Activated CD8-positive, alpha-beta memory T cell treated with anti-CD3 and anti-CD28 coated beads, Interleukin-2, amount 10 ng/mL, durations not matched to agents 7 days and 5 days (primary cell): ENCODE measurements at places on chromosomes 12 and 14. TPM values are rescaled to one million over a fixed set of nuclear protein-coding genes. Genes with fewer than 3 reads are reported as not detected.

DNA sequence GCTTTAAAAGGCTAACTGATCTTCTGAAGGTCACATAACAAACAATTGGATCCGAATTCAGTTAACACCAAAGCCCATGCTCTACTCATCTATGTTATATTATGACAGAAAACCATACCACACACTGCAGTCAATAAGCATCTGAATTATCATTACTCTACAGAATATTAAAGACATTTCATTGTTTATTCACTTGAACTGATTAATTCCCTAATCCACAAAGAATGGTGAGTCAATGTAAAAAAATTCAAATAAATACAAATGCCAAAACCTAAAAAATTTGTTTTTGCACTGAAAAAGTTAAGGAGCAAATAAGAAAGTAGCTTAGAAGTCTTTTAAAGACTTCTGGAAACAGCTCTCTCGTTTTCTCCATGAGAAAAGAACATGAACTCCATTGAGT lies 13.7 kb downstream of the NID2 start:
- no peak for DNase-seq
- H3K27me3 ChIP-seq: peaks cover 16% of the 10 kb centered on the region
- no peak overlapping the region for H3K27ac ChIP-seq
- H3K4me3 ChIP-seq: no peak overlapping the region
- H3K4me1 ChIP-seq: no peaks in the 10 kb centered on the region

GRCh38 chr12:120775862-120776552 lies 50.4 kb downstream of the ACADS start:
- no peak overlapping the region for H3K27ac ChIP-seq
- H3K36me3 ChIP-seq: peaks cover 6% of the 10 kb centered on the region
- peaks cover 16% of the 10 kb centered on the region for H3K4me1 ChIP-seq
- no peaks in the 10 kb centered on the region for H3K27me3 ChIP-seq
- no peak overlapping the region for H3K4me3 ChIP-seq

DNA sequence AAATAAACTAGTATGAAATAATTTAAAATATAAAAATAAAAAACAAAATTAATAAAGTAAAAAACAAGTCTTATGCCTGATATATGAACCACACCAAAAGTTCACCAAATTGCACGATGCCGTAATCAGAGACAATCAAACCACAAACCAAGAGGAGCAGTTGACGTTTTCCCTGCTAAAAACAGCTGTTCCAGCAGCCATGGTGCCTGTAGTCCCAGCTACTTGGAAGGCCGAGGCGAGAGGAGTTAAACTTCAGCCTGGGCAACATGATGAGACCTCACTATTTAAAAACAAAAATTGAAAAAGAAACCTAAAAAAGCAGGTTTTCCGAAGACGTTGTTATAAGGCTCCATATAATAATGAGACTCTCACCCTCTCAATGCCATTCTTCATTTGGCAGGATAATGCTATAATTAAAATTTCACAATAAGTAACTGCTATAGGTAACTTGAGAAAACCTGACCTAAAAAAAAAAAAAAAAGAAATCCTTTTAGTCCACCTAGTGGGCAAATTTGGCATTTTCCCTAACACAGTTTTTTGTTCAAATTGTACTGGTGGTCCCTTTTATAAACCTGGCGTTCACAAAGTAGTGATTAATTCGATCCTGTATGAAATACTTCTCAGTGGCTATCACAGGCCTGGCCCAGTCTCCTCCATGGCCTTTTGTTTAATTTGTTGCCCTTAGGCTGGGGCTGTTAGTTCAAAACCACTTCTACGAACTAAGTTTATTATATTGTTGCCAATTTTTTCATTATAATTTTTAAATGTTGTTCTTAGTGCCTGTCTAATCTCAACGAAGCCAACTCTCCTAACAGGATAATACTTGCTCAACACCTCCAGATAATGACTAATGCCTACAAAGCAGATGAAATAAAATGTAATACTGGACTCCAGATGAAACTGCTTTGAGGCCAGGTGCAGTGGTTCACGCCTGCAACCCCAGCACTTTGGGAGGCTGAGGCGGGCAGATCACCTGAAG lies 62.1 kb downstream of the TNFAIP2 start:
- H3K27me3 ChIP-seq: peaks cover 59% of the 10 kb centered on the region
- no peaks in the 10 kb centered on the region for H3K36me3 ChIP-seq
- H3K27ac ChIP-seq: no peak overlapping the region
- DNase-seq: no peak
- no peak overlapping the region for H3K4me3 ChIP-seq

- H3K36me3 ChIP-seq: no peaks in the 10 kb centered on the region
- no peaks in the 10 kb centered on the region for H3K27me3 ChIP-seq
- H3K27ac ChIP-seq: no peak overlapping the region
These were observed 119.7 kb upstream of the PDE3A start for GRCh38 chr12:20248646-20249045.

DNA sequence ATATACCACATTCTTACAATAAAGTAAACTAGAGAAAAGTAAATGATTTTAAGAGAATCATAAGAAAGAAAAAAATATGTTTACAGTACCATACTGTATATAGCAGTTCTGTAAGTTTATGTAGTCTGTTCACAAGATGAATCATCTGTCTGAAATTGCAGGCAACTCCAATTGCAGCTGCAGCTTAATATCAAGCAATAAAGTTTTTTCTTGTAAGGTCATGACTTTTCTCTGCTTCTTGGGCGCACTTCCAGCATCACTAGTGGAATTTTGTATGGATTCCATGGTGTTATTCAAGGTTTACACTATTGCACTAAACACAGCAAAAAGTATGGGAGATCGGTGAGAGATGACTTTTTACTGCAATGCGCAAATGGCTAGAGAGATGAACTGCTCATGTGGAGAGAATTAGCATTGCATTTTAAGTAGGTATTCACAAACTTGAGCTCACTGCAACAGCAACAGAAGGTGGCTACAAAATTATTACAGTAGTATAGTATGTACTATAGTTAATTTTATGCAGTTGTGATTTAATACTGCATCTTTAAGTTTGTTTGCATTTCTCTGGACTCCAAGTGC lies 445.4 kb upstream of the OR4E1 start:
- H3K4me1 ChIP-seq: peaks cover 13% of the 10 kb centered on the region
- no peak for DNase-seq
- no peaks in the 10 kb centered on the region for H3K27me3 ChIP-seq
- H3K4me3 ChIP-seq: peak overlapping the region; percentile 45
- no peaks in the 10 kb centered on the region for H3K36me3 ChIP-seq
- H3K27ac ChIP-seq: peak overlapping the region; percentile 52

- H3K27ac ChIP-seq: no peak overlapping the region
- H3K4me1 ChIP-seq: no peaks in the 10 kb centered on the region
- H3K36me3 ChIP-seq: peaks cover 25% of the 10 kb centered on the region
- no peaks in the 10 kb centered on the region for H3K27me3 ChIP-seq
- no peak overlapping the region for H3K4me3 ChIP-seq
These were observed 12.9 kb downstream of the BRAP start for GRCh38 chr12:111672822-111673381.

The SIX6 gene
- not detected for total RNA-seq

The NRL gene
- 3.2 TPM for total RNA-seq

DNA sequence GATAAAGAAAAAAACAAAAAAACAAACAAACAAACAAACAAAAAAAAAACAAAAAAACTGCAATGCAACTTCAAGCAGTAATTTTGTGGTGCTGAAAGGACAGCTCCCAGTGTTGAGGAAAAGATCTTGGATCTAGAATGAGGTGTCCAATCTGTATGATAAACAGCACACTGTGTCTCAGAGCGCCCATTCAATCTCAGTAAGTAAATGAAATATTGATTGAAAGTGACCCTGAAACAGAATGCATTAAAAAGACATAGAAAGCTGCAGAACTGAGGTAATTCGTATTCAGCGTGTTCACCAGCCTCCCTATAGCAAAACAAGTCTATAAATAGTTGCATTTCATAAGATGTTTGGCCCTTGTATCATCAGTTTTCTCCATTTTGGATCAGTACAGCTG lies 153.0 kb downstream of the NOVA1 start:
- no peak overlapping the region for H3K27ac ChIP-seq
- no peaks in the 10 kb centered on the region for H3K4me1 ChIP-seq
- no peak for DNase-seq
- no peak overlapping the region for H3K4me3 ChIP-seq

GRCh38 chr14:59961518-59962062 lies 41.6 kb downstream of the LRRC9 start:
- DNase-seq: no peak

DNA sequence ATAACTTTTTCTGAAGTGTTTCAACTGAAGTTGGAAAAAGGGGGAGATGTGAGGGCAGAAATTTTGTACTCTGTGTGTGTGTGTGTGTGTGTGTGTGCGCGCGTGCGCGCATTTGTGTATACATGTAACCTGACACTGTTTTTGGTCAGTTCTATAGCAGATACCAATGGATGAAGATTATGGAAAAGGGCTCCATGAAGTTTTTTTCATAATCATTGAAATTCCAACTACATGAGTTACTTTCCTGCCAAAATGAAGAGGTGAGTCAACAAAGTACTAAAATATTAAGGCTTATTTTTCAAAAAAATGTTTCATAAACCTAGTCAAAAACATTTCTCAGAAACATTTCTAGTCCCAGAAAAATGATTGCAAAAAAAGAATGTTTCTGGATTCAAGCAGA lies 25.7 kb upstream of the CERS5 start:
- no peak overlapping the region for H3K4me3 ChIP-seq
- peaks cover 26% of the 10 kb centered on the region for H3K36me3 ChIP-seq
- H3K27ac ChIP-seq: no peak overlapping the region
- no peaks in the 10 kb centered on the region for H3K27me3 ChIP-seq

The RERG gene
- total RNA-seq: not detected

GRCh38 chr14:32375663-32376062 lies 46.6 kb downstream of the AKAP6 start:
- DNase-seq: no peak
- H3K27ac ChIP-seq: no peak overlapping the region
- peaks cover 4% of the 10 kb centered on the region for H3K4me1 ChIP-seq
- H3K4me3 ChIP-seq: no peak overlapping the region
- no peaks in the 10 kb centered on the region for H3K36me3 ChIP-seq

- H3K27ac ChIP-seq: no peak overlapping the region
- no peaks in the 10 kb centered on the region for H3K4me1 ChIP-seq
- H3K36me3 ChIP-seq: no peaks in the 10 kb centered on the region
- no peak for DNase-seq
These were observed 126.6 kb downstream of the ADAMTS20 start for GRCh38 chr12:43425361-43425760.

GRCh38 chr12:66189486-66189843 lies 451 bp downstream of the IRAK3 start:
- H3K4me1 ChIP-seq: peaks cover 8% of the 10 kb centered on the region
- peaks cover 59% of the 10 kb centered on the region for H3K27me3 ChIP-seq
- H3K36me3 ChIP-seq: no peaks in the 10 kb centered on the region
- H3K27ac ChIP-seq: no peak overlapping the region
- no peak for DNase-seq

GRCh38 chr14:54815016-54815415 lies 87.6 kb downstream of the GCH1 start:
- no peaks in the 10 kb centered on the region for H3K4me1 ChIP-seq
- DNase-seq: no peak
- H3K27me3 ChIP-seq: peaks cover 9% of the 10 kb centered on the region
- H3K4me3 ChIP-seq: no peak overlapping the region

DNA sequence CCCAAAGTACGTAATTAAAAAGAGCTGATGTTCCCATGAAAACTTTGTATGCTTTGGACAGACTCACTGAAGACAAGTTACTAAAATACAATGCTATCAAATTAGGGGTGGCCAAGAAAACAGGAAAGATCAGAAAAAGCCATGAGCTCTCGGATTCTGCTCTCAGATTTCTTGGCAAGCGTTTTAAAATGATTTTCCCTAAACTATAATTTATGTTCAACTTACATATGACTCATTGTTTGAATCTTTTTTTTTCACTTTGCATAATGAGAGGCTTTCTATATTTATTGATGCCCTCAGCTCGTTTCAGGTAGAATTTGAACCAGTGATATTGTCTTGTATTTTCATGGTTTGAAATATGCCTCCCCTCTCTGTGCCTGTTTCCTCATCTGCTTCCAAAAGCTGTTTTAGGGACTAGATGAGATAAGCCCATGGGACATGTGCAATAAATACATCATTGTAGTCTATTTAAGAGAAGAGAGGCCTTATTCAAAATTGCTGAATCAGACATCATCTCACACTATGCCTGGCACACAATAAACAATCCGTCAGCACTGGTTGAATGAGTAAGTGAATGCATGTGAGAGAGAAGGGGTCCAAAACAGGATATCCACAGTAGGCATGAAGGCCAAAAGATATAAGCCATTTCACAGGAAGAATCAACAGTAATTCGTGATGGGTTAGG lies 4.7 kb upstream of the IPO8 start:
- H3K27ac ChIP-seq: no peak overlapping the region
- no peak overlapping the region for H3K4me3 ChIP-seq
- H3K36me3 ChIP-seq: peaks cover 2% of the 10 kb centered on the region

- H3K4me3 ChIP-seq: no peak overlapping the region
- H3K27ac ChIP-seq: no peak overlapping the region
- peaks cover 26% of the 10 kb centered on the region for H3K27me3 ChIP-seq
- peaks cover 5% of the 10 kb centered on the region for H3K4me1 ChIP-seq
These were observed 41.7 kb upstream of the EMP1 start for GRCh38 chr12:13154831-13155230.
